Upper lobe of left lung (tissue), 6 donors: ENCODE measurements at places on chromosomes 13 and 19.

GRCh38 chr19:18464646-18465045 lies 26.7 kb upstream of the ISYNA1 start:
- DNase-seq: peak; percentile 87

DNA sequence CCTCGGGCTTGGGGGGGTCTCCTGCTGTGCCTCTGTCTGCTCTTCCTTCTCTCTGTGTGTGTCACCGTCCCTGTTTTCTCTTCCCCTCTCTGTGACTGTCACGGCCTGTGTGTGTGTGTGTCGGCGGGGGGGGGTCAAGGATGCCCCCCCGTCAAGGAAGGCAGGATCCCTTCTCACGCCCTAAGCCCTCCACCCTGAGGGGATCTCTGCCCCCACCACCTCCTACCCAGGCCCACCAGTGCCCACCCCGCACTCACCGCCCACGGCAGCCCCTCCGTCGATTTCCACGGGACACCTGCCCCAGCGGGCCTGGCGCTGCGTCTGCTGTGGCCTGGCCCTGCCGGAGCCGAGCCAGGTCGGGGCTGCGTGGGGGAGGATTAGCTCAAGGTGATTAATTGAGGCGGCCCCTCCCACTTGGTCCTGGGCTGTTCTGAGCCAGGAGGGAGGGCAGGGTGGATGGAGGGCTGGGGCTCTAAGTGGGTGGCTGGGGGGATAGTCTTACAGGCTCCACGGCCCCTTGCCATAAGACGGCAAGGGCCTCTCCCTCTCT lies at the start of gene RAX2:
Gene RAX2 (minus strand): TSS at position 323 of the 550 bp plus-strand sequence. CDS start 486 bp downstream, outside the sequence.
- no peak for DNase-seq

GRCh38 chr13:49985129-49985528 lies 11.7 kb upstream of the TRIM13 start:
- no peak for DNase-seq

GRCh38 chr13:112066624-112067004 lies 335 bp upstream of the SOX1 start:
- DNase-seq: no peak

DNA sequence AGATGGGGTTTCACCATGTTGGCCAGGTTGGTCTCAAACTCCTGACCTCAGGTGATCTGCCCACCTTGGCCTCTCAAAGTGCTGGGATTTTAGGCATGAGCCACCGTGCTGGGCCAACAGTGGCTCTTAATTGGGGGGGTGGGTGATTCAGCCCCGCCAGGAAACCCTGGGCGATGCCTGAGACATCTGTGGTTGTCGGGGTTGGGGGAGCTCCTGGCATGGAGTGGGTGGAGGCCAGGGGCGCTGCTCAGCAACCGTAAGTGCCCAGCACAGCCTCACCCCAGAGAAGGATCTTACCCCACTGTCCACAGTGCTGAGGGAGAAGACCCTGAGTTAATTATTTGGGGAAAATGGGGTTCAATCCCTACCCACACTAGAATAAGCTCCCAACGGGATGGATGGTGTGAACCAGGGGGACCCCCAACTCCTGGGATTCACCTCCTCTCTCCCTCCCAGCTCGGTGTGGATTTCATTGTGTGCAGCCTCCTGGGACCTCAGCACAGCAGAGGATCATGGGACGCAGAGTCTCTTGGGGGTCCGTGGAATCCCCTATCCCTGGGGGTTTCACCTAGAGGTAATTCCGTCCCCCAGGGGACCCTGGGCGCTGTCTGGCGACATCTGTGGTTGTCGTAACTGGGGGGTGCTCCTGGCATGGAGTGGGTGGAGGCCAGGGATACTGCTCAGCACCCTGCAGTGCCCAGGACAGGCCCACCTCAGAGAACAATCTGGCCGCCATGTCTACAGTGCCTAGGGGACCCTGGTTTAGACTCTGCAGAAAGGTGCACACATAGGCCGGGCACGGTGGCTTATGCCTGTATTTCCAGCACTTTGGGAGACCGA lies 68.9 kb downstream of the GADD45B start:
- no peak for DNase-seq

DNA sequence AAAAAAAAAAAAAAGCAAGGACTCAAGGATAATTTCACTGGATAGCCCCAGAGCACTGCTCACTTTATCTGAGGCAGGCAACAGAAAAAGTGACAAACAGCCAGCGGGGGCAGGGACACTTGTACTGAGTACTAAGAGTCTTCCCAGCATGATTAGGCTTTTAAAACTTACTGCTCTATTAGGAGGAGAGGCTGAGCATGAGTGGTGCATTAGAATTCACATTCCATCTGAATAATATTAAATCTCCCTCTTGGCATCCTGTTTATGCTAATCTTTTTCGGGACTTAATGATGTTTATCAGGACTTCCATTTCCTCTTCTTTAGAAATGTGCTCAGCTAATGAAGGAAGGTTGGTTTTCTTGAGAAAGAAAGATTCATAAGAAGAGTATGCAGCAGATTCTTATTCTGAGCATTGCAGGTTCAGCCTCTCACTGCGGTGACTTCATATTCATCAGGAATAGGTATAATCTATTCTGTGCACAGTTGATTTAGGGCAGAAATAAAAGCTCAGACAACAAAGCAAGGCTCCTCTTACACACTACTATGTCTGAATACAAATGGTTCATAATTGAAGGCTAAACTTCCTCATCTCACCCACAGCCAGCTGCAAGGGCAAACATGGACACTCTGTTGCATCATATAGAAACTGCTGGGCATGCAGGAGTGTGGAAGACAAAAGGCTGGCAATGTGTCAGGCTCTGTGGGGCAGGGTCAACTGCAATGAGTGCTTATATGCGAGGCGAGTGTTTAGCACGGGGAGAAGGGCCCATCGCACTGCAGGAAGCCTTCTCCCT lies 107.0 kb downstream of the KL start:
- DNase-seq: no peak

DNA sequence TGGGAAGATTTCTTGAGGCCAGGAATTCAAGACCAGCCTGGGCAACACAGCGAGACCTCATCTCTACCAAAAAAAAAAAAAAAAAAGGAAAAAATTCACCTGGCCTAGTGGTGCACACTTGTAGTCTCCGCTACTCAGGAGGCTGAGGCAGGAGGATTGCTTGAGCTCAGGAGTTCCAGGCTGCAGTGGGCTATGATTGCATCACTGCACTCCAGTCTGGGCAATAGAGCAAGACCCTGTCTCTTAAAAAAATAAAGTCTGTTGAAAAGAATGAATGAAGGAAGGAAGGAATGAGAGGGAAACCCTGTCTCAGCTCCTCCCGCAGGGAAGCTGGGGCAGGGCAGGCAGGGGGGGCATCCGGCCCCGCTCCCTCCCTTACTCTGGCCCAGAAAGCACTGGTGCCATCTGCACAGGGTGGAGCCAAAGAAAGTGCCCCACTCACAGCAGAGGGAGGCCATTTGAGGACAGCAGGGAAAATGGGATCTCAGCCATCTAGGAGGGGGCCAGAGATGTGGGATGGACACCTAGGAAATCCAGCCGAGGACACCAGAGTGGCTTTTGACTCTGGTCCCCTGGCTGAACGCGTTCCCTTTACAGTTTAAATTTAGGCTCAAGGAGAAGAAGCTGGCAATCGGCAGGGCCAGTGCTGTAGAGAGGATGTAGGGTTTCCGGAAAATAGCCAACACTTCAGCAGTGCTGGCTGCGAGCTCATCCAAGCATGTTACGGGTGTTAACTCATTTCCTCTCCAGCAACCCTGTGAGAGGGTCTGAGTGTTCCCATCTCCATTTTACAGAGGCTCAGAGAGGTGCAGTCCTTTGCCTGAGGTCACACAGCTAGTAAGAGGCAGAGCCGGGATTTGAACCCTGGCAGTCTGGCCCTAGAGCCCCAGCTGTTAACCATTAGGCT lies 3.6 kb upstream of the HPN start:
- no peak for DNase-seq

GRCh38 chr13:109652531-109652930 lies 133.9 kb downstream of the IRS2 start:
- DNase-seq: no peak

DNA sequence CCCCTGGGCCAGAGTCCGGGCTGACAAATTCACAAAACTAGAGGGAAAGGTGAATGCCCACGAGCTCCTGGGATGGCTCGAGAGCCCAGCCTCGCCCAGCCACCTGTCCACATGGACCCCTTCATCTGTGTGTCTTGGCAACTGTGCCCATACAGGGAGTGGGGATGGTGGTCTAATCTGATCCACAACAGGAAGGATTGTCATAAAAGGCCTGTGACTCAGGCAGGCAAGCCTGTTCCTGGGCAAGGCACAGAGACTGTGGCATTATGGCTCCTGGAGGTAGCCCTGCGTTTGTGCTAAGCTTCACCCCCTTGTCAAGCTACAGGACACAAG lies 20.0 kb downstream of the CAPS start:
- no peak for DNase-seq

GRCh38 chr13:81106348-81106747 lies 765.4 kb upstream of the SPRY2 start:
- DNase-seq: no peak

DNA sequence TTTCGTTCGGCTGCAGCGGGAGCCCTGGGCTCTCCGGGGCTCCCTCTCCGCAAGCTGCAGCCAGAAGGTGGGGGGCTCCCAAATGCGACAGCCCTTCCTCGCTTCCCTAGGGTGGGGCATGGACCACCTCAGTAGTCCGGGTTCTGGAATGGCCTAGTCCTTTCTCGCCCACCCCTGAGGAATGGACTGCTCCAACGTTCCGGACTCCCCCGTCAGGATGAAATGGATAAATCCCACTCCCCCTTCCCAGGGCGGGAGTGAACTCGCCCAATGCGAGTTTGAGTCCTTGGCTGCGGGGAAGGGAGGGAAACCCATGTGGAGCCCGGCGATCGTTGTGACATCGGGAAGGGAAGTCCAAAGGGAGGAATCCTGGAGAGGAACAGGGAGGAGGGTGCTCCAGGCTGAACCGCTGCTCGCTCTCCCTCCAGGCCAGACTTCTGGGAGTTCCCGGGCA lies 5.5 kb downstream of the HRC start:
- DNase-seq: peak; percentile 44

DNA sequence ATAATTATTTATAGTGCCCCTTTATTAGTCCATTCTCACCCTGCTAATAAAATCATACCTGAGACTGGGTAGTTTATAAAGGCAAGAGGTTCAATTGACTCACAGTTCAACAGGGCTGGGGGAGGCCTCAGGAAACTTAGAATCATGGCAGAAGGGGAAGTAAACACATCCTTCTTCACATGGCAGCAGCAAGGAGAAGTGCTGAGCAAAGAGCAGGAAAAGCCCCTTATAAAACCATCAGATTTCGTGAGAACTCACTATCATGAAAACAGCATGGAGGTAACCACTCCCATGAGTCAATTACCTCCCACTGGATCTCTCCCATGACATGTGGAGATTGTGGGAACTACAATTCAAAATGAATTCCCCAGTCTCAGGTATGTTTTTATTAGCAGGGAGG lies 89.9 kb upstream of the STARD13 start:
- no peak for DNase-seq

DNA sequence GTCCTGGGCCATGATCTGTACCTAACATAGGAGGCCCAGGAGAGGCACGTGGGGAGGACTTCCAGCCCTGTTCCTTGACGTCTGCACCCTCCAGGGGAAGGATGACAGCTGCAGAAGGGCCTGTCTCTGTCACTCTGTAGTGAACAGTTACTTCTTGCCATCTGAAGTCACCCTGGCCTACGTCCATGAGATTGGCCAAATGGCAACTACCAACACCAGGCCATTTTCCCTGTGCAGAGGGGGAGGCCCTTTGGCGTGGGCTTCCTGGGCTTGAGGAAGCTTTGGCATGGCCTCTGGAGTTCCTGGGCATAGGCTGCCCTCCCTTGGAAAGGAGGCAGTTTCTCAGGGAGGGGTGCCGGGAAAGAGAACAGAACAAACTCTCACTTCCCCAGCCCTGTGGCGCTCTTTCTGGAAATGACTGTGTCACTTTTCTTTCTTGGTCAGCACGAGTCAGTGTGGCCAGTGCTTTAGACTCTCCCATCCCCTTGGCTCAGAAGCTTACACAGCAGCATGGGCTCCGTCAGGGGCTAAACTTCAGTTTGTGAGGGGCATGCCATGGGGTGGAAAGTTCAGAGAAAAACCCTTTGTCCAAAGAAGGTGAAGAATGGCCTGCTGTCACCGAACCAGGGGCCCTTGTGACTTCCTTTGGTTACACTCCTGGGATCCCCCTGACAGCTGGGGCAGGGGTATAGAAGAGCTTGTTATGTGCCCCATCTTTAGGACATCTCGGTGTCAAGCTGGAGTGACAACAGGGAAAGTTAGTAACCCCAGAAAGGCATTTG lies 5.3 kb downstream of the CARM1 start:
- no peak for DNase-seq

DNA sequence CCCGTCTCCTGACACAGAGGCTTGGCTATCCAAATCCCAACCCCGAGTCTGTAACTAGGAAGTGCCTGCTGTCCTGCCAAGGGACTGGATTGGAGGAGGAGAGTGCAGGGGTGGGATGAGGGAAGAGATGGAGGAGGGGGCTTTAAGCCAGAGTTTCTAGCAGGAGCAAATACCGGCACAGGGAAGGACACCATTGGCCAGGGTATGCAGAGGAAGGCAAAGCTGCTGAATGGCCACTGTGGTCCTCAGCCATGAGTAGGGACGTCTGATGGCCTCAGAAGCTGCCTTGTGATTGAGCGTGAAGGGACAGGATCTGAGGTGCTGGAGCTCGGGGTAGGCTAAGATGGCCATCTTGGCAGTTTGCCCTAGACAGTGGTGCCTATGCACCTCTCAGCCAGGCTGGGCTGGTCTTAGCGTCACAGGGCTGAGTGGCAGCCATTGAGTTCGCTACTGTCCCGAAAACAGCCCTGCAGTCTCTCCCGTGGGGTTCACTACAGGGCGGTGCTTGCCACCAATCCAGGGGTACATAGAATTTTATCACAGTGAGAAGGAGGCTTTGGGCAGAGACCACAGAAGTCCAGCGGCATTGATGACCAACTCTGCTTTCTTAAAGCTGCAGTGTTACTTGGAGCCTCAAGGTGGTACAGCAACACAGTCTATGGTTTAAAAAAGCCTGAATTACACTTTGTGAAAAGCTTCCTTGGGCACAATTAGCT lies 61.8 kb downstream of the AKAP11 start:
- peak; percentile 1 for DNase-seq

DNA sequence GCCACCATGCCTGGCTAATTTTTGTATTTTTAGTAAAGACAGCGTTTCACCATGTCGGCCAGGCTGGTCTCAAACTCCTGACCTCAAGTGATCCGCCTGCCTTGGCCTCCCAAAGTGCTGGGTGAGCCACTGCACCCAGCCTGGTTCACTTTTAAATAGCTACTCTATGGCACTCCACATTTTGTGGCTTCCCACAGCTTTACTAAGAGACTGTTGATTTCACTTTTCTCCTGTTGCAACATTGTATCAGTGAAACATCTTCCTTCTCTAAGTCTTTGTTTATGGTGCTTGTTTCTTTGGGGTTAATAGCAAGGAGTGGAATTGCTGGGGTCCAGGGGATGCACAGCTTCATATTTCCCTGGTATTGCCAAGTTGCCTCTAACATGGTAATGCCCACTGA lies 12.3 kb downstream of the TMEM38A start:
- DNase-seq: no peak

GRCh38 chr13:39501702-39502324 lies 101.2 kb downstream of the LHFPL6 start:
- peak; percentile 77 for DNase-seq

DNA sequence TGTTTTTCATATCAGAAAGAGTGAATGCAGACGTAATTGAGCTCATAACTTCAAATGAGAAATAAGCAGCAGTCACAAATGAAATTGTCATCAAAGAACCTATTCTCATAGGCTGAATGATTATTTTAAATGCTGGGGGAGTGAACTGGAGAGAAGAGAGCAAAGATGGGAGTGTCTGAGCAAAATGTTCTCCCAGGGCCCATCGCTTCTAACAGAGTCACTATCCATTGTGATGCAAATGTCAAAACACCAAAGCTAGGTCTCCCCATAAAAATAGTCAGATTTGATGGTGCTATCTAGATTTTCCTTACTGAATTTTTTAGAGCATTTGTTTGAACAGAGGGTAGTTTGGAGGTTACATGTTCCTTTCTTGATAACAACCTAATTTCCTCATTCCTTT lies 278.7 kb downstream of the PCDH9 start:
- no peak for DNase-seq
